ENCODE measurements at places on chromosomes 2 and 18. TPM values are rescaled to one million over a fixed set of nuclear protein-coding genes. Genes with fewer than 3 reads are reported as not detected.

GRCh38 chr18:6639305-6639704 lies 90.2 kb upstream of the ARHGAP28 start:
- H3K27ac ChIP-seq = no peak overlapping the region
- H3K36me3 ChIP-seq = no peaks in the 10 kb centered on the region
- no peaks in the 10 kb centered on the region for H3K27me3 ChIP-seq
- H3K4me3 ChIP-seq = no peak overlapping the region

DNA sequence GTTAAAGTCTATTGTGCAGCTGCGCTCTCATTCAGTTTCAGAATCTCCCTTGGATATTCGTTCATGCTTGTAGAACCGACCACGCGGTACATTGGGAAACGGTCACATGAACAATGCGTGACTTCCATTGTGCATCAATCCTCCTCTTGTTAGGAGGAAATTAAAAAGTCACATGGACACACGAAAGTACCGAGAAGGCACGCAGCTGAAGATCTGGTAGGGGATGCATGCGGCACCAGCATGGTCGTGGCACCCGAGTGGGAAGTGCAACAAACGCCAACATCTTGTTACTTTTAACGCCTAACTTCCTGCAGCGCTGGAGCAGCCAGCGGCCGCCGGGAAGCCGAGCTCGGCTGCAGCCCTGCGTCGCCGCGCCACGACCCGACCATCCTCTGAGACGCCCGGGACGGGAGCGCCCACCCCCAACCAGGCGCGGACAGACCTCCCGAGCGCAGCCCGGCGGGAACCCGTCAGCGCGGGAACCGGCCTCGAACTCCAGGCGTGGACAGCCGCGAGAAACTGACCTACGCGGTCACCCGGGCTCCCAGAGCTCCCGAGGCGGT lies 412 bp downstream of the OSBPL1A start:
- DNase-seq = no peak
- no peaks in the 10 kb centered on the region for H3K36me3 ChIP-seq
- peak overlapping the region; percentile 81 for H3K4me3 ChIP-seq
- H3K27me3 ChIP-seq = no peaks in the 10 kb centered on the region
- peak overlapping the region; percentile 72 for H3K27ac ChIP-seq

- no peak for DNase-seq
- H3K27me3 ChIP-seq = no peaks in the 10 kb centered on the region
- no peak overlapping the region for H3K27ac ChIP-seq
- no peak overlapping the region for H3K4me3 ChIP-seq
- H3K4me1 ChIP-seq = peaks cover 15% of the 10 kb centered on the region
- no peaks in the 10 kb centered on the region for H3K36me3 ChIP-seq
Measured at GRCh38 chr18:23207994-23208393, 72.7 kb downstream of the CABLES1 start.

DNA sequence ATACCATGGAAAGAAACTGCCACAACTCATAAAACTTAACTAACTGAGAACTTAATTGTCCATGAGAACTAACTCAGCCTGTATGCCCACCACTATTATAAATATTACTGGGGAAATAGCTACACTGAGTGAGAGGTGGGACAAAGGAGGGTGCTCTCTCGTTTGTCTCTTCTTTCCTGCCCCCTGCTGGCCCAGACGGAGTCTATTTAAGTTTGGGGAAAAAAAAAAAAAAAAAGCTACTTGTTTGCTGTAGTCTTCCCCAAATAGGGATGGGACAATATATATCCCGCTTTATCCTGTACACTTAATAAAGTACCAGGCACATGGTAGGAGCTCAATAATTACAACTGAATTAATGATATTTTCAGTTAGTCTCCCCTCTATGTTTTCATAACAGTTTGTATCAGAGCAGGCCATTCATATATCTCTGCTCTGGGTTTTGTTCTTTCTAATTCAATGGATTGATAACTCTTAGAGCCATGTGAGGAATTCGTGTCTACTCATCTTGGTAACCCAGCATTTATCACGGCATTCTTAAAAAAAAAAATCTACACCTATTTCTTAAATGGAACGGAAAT lies 647.6 kb upstream of the PKDCC start:
- no peak overlapping the region for H3K4me3 ChIP-seq
- DNase-seq = no peak
- no peaks in the 10 kb centered on the region for H3K36me3 ChIP-seq

DNA sequence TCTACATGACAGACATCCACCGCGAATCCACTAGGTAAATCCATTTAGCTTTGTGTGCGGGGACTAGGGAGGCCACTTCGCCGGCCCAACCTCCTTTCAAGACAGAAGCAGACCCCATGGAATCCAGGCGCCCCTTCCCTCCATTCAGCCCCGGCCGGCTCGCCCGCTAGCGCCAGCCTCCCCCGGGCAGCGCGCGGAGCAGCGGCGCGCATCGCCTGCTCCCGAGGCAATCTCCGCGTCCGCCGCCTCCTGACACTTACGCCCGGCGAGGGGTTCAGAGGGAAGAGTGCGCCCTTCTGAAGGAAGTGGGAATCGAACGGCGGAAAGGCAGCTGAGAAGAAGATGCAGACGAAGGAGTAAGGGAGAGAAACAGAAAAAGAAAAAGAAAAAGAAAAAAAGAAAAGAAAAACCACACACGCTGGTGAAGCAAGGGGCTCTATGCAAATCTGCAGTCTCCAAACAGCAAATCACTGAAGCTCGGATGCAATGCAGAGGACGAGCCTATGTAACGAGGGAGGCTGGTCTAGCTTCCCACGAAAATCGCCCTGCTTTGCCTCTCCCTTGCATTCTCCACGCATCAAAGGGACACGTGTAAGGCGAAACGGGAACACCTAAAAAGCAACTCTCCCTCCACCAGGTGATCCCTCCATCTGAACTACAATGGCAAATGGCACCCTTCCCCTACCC lies 684.4 kb downstream of the NRXN1 start:
- no peak overlapping the region for H3K27ac ChIP-seq
- no peak overlapping the region for H3K4me3 ChIP-seq
- H3K36me3 ChIP-seq = no peaks in the 10 kb centered on the region
- H3K27me3 ChIP-seq = no peaks in the 10 kb centered on the region
- no peaks in the 10 kb centered on the region for H3K4me1 ChIP-seq

DNA sequence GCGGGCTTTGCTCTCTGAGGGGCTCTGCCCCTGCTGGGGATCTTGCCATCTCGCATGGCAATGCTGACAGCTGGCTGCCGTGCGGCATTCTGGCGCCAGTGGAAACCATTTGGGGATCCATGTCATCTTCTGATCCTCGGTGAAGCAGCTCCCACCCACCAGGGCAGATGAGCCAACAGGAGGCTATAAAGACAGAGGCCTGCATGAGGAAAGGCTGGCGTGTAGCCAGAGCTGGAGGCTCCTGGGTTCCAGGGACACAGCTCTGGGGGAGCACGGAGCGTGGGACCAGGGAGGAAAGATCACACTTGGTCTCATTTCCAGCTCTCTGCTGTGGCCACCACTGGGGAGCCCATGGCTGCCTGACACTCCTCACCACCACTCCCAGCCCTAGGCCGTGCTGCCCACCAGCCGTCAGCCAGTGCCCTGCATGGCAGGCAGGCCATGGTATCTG lies 145.8 kb downstream of the ZFP36L2 start:
- H3K4me3 ChIP-seq = no peak overlapping the region
- no peaks in the 10 kb centered on the region for H3K36me3 ChIP-seq
- DNase-seq = no peak
- no peak overlapping the region for H3K27ac ChIP-seq

The PPP4R1 gene
- 121 TPM for total RNA-seq

DNA sequence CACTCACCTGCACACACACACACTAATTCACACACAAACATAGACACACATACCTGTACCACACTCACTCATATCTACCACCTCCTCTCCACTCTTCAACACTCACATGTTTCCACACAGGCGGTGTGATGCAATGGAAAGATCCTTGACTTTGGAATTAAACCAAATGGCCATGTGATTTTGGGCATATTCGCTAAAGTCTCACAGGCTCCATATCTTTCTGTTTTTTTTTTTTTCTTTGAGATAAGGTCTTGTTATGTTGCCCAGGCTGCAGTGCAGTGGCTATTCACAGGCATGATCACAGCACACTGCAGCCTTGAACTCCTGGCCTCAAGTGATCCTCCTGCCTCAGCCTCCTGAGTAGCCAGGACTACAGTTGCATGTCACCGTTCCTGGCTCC lies 91.1 kb upstream of the MEX3C start:
- no peaks in the 10 kb centered on the region for H3K27me3 ChIP-seq
- no peak overlapping the region for H3K27ac ChIP-seq
- no peaks in the 10 kb centered on the region for H3K4me1 ChIP-seq
- no peaks in the 10 kb centered on the region for H3K36me3 ChIP-seq
- DNase-seq = no peak
- no peak overlapping the region for H3K4me3 ChIP-seq

DNA sequence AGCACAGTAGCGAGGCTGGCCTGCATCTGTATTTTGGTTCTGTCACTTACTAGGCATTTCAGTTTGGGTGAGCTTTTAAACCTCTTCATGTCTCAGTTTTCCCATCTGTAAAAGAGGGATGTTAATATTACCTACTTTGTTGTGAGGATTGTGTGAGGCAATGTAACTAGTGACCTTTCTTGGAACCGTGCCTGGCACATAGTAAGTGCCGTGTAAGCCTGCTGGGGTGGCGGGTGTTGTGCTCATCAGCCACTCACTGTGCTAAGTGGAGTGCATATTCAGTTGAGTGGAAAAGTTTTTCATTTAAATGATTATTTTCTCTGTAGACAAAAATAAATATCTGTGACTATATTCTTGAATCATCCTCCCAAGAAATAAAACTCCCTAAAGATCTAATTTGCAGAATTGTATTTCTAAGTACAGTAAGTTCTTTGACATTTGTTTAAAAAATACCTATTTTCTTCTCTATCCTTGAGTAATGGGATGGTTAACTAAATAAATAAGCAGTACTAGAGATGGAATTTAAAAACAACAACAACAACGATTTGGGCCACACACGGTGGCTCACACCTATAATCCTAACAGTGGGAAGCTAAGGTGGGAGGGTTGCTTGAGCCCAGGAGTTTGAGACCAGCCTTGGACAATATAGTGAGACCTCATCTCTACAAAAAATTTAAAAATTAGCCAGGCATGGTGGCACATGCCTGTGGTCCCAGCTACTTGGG lies 56.7 kb downstream of the MALT1 start:
- no peaks in the 10 kb centered on the region for H3K36me3 ChIP-seq
- no peak overlapping the region for H3K27ac ChIP-seq

GRCh38 chr2:100010606-100011005 lies 131.8 kb downstream of the AFF3 start:
- H3K27me3 ChIP-seq = no peaks in the 10 kb centered on the region
- H3K4me3 ChIP-seq = no peak overlapping the region
- H3K4me1 ChIP-seq = peaks cover 9% of the 10 kb centered on the region
- no peak overlapping the region for H3K27ac ChIP-seq
- H3K36me3 ChIP-seq = no peaks in the 10 kb centered on the region
- DNase-seq = no peak

The ANKRD12 gene
- total RNA-seq = 76.4 TPM

DNA sequence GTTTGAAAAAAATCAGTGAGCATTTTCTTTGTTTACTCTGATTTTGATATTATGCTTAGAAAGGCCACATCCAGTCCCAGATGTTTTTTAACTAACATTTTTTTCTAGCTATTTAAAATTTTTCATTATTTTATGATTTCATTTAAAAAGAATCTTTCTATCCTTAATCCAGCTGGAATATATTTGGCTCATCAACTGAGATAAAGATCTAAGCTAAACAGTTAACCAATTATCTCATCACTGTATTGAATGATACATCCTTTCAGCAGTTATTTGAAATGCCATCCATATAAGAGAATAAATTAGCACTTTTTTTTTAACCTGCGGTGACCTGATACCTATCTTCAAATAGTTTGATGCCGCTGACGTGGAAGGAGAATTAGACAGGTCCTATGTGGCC lies 245.5 kb upstream of the COPS8 start:
- no peaks in the 10 kb centered on the region for H3K27me3 ChIP-seq
- H3K36me3 ChIP-seq = no peaks in the 10 kb centered on the region
- no peak overlapping the region for H3K27ac ChIP-seq
- no peak for DNase-seq
- H3K4me1 ChIP-seq = no peaks in the 10 kb centered on the region
- no peak overlapping the region for H3K4me3 ChIP-seq

DNA sequence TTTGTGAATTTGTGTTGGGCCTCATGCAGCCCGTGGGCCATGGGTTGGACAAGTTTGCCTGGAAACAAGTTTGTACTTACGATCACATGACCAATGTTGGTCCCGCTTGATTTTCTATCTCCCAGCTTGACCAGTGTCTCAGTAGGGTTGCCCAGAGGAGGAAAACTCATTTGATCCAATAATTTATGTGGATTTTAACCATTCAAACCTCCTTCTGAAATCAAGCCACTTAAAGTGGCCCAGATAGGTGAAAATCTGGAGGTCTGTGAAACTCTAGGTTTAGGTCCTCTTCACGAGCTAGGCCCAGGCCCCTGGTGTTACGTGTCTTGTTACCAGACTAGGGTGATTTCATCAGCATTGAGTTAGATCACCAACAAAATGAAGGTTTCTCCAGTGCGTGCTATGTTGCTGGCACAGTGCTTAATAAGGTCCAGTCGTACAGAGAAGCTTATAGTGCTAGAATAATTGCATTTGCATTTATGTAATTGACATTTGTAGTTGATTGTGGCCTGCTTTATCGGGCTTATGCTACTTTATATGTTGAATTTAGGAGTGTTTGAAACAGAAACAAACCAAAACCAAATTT lies 4.4 kb downstream of the ACTR2 start:
- no peaks in the 10 kb centered on the region for H3K36me3 ChIP-seq
- no peaks in the 10 kb centered on the region for H3K27me3 ChIP-seq
- H3K4me3 ChIP-seq = no peak overlapping the region
- no peak overlapping the region for H3K27ac ChIP-seq
- no peak for DNase-seq
- H3K4me1 ChIP-seq = peaks cover 3% of the 10 kb centered on the region

GRCh38 chr2:112831513-112831845 lies 5.1 kb downstream of the IL1B start:
- no peak for DNase-seq
- no peak overlapping the region for H3K4me3 ChIP-seq
- H3K36me3 ChIP-seq = no peaks in the 10 kb centered on the region

The PRKAG3 gene
- total RNA-seq = not detected

The NCKAP5 gene
- total RNA-seq = 2.2 TPM

DNA sequence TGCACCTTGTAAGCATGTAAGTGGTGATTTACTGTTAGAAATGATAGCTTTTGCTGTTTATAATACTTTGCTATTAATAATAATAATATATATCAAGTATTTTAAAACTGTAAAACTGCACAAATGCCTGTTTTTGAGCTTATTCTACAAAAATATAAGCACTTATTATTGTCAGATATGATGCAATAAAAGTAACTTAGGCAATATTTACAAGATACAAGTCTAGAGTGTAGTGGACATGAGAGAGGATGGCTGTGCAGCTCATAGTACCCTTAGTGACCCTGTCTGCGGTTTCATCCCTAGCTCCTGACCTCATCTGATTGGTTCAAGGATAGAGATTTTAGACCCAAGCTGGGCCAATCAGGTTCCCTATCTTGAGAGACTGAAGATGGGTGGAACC lies 178.4 kb downstream of the MTX2 start:
- no peak for DNase-seq
- H3K27ac ChIP-seq = no peak overlapping the region
- H3K4me1 ChIP-seq = no peaks in the 10 kb centered on the region
- no peaks in the 10 kb centered on the region for H3K27me3 ChIP-seq
